ENCODE measurements at places on chromosomes 5 and 9. TPM values are rescaled to one million over a fixed set of nuclear protein-coding genes. Genes with fewer than 3 reads are reported as not detected.

DNA sequence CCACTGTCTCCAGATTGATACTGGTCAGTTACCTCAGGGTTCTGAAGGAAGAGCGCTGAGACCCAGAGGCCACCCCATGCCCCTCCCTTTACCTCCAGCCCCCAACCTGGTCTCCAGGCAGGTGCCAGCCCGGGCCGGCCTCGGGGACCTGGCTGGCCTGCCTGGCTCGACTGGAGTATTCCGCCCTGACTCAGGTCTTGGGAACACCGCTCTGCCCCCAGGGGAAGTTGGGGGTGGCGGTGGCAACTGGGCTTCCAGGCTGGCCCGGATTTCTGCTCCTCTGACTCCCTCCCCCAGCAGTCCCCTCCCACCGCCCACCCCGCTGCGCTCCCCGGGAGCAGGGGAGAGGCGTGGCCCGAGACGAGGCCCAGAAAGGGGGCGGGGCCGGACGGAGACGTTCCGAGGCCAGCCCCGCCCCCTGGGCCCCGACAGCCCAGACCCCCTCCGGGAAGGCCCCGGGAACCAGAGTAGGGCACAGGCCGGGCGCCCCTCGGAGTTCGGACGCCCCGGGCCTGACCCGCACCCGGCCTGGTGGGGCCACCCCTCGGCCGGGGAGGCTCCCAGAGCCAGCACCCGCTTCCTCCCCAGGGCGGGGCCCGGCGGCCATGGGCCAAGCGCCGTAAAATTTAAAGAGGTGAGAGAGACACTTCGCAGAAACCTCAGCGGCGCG lies 82.5 kb upstream of the ZBTB43 start:
- peak; percentile 71 for DNase-seq

SPATA31D4 gene
- not detected for total RNA-seq

DNA sequence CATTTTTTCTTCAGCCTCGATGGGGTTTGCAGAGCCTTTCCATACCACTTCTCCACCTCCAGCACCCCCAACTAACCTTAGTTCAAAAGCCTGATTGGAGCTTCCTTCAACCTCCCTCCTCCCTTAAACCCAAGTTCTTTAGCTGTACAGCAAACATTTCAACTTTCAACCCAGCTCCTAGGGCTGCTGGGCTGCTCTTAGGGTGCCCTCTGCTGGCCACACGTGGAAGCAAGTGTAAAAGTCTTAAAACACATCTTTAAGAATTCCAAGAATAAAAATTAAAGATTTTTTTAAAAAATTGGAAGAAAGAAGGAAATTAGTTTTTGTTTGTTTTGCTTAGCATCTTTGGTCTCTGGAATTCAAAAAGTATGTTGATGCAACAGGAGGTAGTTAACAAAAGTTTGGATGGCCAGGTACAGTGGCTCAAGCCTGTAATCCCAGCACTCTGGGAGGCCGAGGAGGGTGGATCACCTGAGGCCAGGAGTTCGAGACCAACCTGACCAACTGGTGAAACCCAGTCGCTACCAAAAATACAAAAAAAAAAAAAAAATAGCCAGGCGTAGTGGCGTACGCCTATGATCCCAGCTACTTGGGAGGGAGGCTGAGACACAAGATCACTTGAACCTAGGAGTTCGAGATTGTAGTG lies 15.5 kb upstream of the HSD17B3 start:
- DNase-seq: peak; percentile 54

GRCh38 chr5:139872851-139873794 lies 77.5 kb downstream of the PSD2 start:
- peak; percentile 24 for DNase-seq

OR13J1 gene
- not detected for total RNA-seq

DNA sequence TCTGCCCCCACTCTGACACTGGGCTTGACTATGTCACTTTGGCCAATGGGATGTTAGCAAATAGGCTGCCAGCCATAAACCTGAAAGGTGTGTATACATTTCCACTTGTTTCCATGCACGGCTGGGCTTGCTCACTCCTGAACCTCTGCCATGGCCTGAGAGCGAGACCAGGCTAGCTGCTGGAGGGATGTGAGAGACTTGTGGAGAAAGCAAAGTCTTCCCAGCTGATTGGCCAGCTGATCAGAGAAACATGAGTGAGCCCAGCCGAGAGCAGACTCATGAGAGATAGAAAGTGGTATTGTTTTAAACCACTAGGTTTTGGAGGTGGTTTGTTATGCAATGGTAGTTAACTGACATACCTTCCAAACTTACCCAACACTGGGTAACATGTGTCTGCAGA lies 13.9 kb downstream of the FAM193B start:
- DNase-seq: no peak

KCNN2 gene
- total RNA-seq: 0.17 TPM

FOXD4L5 gene
- not detected for total RNA-seq

- DNase-seq: no peak
Measured at GRCh38 chr5:76838481-76839261, 11.1 kb upstream of the S100Z start.

GRCh38 chr5:95241635-95242034 lies 43.3 kb downstream of the MCTP1 start:
- no peak for DNase-seq

- no peak for DNase-seq
Measured at GRCh38 chr5:3564827-3565518, 30.7 kb upstream of the IRX1 start.

DNA sequence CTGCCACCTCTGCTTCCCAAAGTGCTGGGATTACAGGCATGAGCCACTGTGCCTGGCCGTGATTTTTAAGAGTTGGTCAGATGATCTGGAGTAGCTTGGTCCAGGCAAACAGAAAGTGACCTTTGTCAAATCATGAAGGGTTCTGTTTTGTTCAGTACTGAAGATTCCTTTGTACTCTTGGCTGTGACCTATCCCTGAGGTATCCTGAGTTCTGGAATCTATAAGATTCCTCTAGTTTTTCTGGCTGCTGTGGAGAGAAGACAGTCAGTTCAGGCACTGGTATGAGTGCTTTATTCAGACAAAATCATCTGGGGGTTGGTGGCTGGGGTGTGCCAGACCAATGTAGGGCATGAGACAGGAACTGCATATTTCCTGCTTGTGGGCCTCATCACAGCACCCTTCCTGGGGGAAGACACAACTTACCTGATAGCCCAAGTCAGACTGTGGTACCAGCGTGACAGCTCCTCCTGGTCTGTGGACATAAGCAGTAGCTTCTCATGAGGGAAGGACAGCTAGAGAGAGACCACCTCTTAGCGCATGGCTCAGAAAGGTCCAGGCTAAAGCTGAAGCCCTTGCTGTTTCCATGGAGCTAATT lies 3.1 kb downstream of the ARHGEF39 start:
- no peak for DNase-seq

GFPT2 gene
- 9.4 TPM for total RNA-seq

DNA sequence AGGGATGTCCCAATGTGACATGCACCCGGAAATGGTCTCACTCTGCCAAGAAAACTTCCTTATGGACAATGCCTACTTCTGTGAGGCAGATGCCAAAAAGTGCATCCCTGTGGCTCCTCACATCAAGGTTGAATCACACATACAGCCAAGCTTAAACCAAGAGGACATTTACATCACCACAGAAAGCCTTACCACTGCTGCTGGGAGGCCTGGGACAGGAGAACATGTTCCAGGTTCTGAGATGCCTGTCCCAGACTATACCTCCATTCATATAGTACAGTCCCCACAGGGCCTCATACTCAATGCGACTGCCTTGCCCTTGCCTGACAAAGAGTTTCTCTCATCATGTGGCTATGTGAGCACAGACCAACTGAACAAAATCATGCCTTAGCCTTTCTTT lies 37.6 kb upstream of the CCDC152 start:
- DNase-seq: no peak

DNA sequence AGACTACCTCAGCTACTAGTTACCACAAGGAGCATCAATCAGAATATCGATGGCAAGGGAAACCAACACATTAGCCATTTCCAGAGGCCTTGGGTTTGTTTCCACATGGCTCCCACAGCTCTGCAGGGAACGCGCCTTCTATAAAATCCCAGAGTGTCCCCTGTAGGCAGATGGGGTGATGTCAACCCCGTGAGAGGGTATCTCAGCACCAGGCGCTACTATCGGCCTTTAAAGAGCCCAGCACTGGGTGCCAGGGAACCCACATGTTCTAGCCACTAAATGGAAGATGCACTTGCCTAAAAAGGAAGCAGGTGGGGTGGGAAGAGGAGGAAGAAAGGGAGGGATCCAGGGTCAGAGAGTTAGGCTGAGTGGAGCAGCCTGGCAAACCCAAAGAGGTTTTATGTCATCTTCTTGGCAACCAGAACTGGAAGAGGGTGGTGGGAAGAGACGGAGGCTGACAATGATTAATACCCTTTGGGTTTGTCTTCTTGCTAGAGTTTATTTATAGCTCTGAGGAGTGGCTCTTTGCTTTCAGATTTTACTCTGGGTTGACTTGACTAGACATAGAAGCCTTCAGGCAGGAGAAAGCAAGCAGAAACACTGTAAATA lies 19.9 kb downstream of the MACROH2A1 start:
- DNase-seq: no peak

GRCh38 chr9:107492381-107492970 lies 2.9 kb upstream of the KLF4 start:
- DNase-seq: no peak

DNA sequence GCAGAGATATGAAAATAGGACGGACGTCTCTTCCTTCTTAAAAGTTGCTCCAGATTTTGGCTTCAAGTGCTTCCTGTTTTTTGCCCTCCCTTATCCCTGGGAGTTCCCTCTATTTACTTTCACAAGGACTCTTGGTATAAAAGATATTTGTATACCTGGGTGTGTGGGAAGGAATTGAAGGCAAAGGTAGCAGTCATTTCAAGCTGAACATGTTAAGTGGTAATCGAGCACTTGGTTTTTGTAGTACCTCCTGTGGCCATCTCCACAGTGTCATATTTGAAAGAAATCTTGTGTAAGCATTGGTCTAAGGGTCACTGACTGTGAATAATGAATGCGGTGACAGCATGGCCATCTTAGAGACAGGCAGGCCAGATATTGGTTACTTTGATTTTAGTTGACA lies 593.6 kb downstream of the MTRR start:
- no peak for DNase-seq

CDH10 gene
- 0.14 TPM for total RNA-seq

GRCh38 chr9:111840442-111840841 lies 45.7 kb upstream of the SHOC1 start:
- DNase-seq: no peak

- no peak for DNase-seq
Measured at GRCh38 chr9:86788456-86788855, 158.8 kb downstream of the GAS1 start.

- no peak for DNase-seq
Measured at GRCh38 chr5:106127985-106128384, 1542.8 kb downstream of the EFNA5 start.

EQTN gene
- 0.32 TPM for total RNA-seq

DNA sequence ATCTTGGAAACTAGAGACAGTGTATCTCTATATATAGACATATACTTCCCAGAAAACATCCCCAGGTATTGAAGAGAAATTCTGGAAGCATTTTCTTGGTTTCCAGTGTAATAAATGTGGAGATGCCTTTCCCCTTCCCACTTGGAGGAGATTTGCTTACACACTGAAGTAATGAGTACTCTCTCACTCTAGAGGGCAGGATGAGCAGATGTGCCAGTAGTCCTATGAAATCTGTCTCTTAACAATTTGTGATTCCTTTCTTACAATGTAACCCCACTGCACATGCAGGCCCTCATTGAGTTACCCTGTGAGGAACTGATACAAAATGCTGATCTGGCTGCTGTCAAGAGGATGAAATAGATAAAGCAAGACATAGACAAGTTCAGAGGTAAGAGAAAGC lies 567.2 kb downstream of the SLCO4C1 start:
- DNase-seq: no peak

- DNase-seq: no peak
Measured at GRCh38 chr9:90309809-90310520, 332.7 kb downstream of the DIRAS2 start.

OBP2B gene
- total RNA-seq: not detected

- no peak for DNase-seq
Measured at GRCh38 chr9:103978396-103978795, 115.7 kb upstream of the SMC2 start.

DNA sequence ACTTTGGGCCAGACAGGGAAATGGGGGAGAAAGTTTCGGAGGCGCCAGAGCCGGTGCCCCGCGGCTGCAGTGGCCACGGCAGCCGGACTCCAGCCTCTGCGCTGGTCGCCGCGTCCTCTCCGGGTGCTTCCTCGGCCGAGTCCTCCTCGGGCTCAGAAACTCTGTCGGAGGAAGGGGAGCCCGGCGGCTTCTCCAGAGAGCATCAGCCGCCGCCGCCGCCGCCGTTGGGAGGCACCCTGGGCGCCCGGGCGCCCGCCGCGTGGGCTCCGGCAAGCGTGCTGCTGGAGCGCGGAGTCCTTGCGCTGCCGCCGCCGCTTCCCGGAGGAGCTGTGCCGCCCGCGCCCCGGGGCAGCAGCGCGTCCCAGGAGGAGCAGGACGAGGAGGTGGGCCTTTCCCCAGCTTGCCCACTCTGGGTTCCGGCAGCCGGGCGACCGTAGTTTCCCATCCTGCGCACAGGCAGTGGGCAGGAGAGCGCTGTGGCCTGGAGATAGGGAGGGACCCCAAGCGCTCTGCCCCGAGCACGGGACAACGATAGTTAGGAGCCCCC lies 516 bp downstream of the MAST4 start:
- DNase-seq: no peak

DNA sequence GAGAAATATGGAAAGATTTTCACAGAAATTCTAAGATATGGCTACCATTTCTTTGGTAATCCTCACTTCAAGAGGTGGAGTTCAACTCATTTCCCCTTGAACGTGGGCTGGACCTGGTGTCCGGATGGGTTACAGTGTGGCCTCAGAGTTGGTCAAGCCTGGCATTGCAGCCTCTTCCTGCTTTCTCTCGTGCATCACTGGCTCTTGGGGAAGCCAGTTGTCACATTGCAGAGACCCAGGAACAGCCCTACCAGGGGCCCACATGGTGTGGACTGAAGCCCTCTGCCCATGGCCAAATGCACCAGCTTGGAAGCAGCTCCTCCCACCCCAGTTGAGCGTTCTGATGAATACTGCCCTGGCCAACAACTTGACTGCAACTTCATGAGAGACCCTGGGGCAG lies 47.7 kb upstream of the FCN1 start:
- no peak for DNase-seq

GRCh38 chr9:91842358-91843049 lies 107.5 kb downstream of the ROR2 start:
- no peak for DNase-seq

DNA sequence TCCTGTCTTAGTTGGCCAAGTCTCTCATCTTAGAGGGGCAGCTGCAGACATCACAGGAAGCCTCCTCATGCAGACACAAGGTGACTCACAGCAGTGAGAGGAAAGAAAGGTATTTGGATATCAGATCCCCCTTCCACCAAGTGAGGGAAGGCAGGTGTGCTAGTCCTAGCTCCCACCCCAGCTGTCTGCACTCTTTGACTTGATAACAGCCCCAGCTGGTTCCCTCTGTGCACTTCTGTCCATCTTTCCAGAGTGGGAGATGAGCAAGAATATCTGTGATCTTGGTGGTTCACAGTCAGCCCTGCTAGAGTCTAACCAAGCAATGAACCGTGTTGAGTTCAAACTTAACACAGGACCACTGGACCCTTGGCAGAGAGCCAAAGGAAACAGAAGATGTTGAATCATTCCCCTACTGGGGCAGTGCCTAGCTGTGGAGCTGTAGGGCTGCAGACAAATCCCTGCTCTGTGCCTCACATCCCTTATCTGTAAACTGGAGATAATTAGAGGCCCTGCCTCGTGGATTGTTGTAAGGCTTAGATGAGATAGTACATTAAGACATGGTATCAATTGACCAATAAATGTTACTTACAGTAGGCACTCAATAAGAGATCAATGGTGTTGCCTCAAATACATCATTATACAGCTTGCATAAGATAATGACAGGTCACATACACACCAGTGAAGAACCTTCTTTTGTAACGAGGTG lies 39.1 kb downstream of the SH3RF2 start:
- no peak for DNase-seq
